ENCODE measurements at places on chromosomes 1 and 21.

DNA sequence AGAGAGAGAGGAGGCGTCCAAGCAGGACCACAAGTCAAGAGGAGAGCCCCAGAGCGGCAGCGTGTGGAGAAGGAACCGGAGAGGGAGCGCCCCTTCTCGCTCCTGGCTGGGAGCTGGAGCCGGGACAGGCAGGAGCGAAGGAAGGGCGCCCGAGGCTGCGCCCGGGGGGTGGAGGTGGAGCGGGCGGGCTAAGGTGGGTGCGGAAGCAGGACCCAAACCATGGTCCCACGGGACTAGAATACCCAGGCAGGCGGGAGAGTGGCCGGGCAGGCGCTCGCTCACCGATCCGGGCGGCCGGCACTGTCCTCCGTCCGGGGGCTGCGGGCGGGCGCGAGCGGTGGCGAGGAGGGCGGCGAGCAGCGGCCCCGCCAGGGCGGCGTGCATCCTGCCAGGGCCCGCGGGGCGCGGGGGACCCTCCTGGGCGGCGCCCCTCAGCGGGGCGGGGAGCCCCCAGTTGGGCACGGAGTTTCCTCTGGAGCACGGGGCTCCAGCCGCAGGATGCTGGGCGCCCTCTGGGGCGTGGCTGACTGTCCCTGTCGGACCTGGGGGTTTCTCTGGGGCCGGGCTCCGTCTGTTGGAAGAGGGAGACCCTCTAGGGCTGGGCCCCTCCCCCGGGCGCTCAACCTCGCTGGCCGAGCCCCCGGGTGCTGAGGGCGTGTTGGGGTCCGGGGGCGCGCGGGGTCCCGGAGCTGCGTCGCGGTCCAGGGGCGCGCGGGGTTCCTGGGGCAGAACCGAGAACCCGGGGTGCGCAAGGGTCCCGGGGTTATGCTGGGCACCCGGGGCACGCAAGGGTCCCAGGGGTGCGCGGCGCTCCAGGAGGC, 569 bp downstream of the TRABD2B start:
- DNase-seq = no peak

- no peak for DNase-seq
Observed at GRCh38 chr1:100037656-100037926, 67.8 kb downstream of the SLC35A3 start.

GRCh38 chr1:161091796-161092507, 2.6 kb upstream of the NECTIN4 start:
- no peak for DNase-seq

- no peak for DNase-seq
Observed at GRCh38 chr21:42781971-42782722, 97.2 kb downstream of the WDR4 start.

GRCh38 chr21:15122241-15122640, 57.4 kb upstream of the NRIP1 start:
- DNase-seq = no peak

GRCh38 chr1:4460052-4460451, 194.4 kb upstream of the AJAP1 start:
- DNase-seq = no peak

- peak; percentile 24 for DNase-seq
Observed at GRCh38 chr1:184753608-184754475, 816 bp downstream of the EDEM3 start.

- no peak for DNase-seq
Observed at GRCh38 chr21:44867999-44868700, 5.3 kb downstream of the PTTG1IP start.

- no peak for DNase-seq
Observed at GRCh38 chr21:42351626-42352440, 1.0 kb upstream of the TFF2 start.

DNA sequence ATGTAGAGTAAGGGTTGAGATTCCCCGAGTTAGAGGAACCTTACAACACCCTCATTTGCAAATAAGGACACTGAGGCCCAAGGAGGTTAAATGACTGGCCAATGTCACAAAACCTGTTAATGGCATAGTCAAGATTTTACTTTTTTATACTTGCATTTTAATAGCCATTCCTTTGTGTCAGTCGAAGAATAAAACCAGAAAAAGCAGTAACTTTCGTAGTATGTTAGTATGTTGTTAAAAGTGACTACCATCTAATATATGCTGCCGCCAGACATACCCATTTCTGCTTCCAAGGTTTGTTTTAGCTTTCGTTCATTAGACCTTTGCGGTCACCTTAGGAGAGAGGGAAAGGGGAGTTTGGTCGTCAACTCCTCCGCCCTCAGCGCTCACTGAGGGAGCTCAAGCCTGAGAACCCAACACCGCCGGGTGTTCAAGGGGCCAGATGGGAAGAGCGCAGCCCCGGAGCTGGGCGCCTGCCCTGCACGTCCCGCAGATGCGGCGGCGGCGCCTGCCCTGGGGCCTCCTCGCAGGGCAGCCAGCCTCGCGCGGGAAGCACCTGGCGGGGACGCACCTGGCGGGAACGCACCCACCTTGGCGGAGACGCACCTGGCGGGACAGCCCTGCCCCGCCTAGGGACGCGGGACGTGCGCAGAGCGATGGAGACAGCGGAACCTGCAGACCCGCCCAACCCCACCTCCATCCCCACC, 466 bp downstream of the VPS26C start:
- DNase-seq = peak; percentile 43

GRCh38 chr1:77565321-77565720, 117.1 kb downstream of the ZZZ3 start:
- DNase-seq = no peak

DNA sequence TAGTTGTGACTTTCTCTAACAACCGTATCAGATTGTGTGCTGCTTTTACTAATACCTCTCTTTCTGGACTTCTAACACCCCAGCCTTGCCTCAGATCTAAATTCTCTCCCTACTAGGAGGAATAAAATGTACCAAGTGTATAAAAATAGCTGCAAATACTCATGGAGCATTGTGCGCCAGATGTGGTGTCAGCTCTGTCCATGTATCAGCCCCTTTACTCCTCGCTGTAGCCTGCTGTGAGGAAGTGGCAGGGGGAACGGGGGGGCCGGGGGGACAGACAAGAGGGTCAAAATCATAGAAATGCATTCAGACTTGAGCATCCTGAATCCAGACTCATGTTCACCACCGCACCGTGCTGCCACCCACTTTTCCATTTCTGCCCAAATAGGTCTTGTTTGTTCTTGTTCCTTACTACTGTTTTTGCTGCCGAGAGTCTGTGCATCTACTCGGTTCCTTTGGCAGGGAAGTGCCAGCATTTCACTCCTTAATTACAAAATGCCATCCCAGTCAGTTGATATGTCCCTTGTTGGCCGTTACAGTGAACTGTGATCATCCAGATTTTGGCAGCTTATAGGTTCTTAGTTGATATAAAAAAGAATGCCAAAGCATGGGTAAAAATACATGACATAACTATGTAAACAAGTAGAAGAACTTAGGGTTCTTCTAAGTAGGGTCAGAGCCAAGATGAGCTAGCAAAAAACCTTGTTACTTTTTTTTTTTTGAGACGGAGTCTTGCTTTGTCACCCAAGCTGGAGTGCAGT, 76.4 kb downstream of the UBE4B start:
- no peak for DNase-seq

- DNase-seq = no peak
Observed at GRCh38 chr1:67988066-67988465, 62.4 kb downstream of the DIRAS3 start.

- no peak for DNase-seq
Observed at GRCh38 chr1:146035048-146035423, 13.5 kb upstream of the HJV start.

- no peak for DNase-seq
Observed at GRCh38 chr1:53606651-53607051, 132.3 kb downstream of the GLIS1 start.

- no peak for DNase-seq
Observed at GRCh38 chr1:177753655-177754054, 216.2 kb downstream of the SEC16B start.

GRCh38 chr1:12003762-12004161, 15.5 kb upstream of the MIIP start:
- DNase-seq = no peak

GRCh38 chr1:239233626-239234025, 152.7 kb upstream of the CHRM3 start:
- DNase-seq = no peak

DNA sequence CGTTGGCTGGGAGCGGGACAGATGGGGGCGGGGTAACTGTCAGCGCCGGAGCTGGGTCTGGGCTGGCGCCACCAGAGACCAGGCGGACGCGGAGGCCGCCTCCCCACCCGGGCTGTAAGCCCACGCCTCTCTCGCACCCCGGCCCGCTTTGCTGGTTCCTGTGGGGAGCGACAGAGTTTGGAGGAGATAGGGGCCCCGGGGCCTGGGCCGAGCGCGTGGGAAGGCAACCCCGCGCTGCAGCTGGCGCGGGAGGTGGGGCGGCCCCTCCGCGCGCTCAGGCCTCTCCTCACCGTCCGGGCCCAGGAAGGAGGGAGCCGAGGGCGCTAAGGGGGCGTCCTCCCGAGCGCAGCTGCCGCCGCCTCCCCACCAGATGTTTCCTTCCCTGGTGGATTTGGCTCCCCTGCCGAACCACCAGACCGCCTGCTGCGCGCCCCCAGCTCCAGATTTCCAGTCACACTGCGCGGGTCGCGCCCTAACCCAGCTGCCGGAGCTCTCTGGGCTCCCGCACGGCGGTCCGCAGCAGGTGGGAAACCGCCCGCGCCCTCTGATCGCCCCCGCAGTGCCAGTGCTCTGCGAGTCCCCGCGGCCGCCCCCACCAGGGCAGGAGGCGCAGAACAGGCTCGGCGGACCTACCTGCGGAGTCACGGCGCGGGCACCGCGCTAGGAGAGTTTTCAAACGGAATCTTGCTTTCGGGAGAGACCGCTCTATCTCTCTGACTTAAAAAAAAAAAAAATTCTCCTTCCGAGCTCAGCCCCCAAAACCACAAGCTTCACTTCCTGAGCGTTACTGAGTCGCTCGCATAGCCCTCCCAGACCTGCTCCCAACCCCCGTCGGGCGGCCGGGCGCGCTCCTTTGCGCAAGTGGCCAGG, 1.1 kb downstream of the GFI1 start:
- DNase-seq = peak; percentile 59

GRCh38 chr1:29557701-29558600, 321.6 kb downstream of the PTPRU start:
- DNase-seq = no peak

DNA sequence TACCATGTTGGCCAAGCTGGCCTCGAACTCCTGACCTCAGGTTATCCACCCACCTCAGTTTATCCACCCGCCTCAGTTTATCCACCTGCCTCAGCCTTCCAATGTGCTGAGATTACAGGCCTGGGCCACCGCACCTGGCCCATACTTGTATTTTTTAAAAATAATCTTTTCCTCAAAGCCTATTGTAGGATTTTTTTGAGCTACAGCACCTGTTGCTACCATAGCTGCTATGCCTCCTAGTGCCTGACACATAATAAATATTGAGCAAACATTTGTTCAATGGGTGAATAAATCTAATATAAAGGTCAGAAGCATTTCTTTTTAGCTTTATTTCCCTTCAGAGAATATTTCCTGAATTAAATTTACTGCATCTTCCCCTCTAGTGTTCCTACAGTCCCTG, 15.7 kb upstream of the ACBD3 start:
- DNase-seq = no peak

- no peak for DNase-seq
Observed at GRCh38 chr1:1079408-1080121, 5.5 kb upstream of the RNF223 start.

DNA sequence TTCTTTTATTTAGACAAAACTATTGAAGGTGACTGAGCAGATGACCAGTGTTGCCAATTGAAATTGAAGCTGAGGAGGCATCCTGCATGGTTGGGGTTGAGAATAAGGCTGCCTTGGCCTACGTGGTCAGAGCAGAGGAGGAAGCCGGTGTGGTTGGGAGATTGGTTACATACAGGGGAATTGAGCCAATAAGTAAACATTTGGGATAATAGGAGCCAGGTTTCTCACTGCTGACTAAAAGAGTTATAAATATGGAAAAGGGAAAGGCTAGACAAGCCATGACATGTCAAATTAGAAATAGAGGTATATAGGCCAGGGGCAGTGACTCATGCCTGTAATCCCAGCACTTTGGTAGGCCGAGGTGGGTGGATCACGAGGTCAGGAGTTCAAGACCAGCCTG, 15.8 kb downstream of the SNX7 start:
- no peak for DNase-seq

- no peak for DNase-seq
Observed at GRCh38 chr1:83029916-83030315, 969.0 kb downstream of the TTLL7 start.

GRCh38 chr1:84427250-84428188, 29.2 kb downstream of the DNASE2B start:
- DNase-seq = no peak

DNA sequence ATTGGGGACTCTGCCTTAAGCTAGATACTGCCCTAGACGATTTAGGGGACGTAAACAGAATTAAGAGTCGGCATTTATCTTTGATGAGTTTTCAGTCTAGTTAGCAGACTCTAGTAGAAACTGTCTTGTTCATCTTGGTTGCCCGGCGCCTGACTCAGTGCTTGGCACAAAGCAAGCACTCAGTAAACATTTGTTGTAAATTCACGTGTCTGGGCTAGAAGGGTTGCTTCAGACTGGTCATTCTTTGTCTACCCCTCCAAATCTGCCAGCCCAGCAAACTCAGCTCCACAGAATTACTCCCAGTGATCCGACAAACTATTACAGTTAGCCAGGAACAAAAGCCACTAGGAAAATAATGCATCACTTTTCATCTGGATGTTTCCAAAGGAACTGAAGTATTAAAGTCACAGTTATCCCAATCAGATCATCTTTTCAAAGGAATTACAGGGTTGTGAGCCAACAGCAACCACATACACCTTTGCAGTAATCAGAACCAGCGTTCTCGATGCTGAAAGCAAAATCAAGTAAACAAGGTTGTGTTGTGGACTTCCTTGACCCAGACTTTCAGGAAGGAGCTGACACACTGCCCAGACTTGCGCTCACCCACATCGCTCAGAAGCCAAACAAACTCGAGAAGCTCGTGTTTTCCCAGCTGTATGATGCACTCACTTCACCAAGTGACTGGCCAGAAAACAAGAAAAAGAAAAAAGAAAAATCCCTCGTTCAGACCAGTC, 66.5 kb upstream of the GADD45A start:
- no peak for DNase-seq

DNA sequence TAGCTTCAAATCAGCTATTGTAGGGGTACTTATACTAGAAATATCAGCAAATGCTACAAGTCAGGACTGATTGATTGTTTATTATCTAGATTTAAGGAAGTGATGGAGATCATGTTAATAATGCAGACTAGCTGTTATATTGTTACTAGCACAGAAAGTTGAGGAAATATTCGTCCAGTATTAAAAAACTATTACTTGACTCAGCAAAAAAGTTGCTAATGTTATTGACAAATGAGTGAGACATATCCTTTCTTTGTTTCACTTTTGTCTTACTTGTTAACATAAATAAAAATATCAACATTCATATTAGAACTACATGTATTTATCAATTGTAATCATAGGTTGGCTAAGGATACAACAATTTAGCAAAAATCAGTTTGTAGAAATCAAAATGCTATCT, 114.1 kb downstream of the WDR3 start:
- DNase-seq = no peak

DNA sequence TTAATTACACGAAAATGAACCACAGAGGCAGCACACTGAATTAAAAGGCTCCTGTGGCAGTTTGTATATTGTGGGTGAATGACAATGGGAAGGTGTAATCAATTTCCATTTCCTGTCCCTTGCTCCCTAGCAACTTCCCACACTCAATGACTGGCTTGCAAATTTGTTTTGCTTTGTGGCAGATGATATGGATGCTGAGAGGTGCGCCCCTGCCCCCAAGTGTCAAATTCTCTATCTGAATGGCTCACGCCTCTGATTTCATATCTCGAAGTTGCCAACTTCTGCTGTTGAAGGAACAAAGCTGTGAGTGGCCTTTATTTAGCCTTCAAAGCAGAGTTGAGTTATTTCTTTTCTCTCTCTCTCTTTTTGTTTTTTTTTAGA, 86.0 kb downstream of the FOXD2 start:
- no peak for DNase-seq

GRCh38 chr1:12039164-12039525, 19.8 kb downstream of the MIIP start:
- DNase-seq = no peak

All from activated naive CD4-positive, alpha-beta T cell (primary cell).